NCI-H748 treated with DMSO at 0.1 percent for 48 hours (cell line): ENCODE measurements at places on chromosomes 6 and 20.

DNA sequence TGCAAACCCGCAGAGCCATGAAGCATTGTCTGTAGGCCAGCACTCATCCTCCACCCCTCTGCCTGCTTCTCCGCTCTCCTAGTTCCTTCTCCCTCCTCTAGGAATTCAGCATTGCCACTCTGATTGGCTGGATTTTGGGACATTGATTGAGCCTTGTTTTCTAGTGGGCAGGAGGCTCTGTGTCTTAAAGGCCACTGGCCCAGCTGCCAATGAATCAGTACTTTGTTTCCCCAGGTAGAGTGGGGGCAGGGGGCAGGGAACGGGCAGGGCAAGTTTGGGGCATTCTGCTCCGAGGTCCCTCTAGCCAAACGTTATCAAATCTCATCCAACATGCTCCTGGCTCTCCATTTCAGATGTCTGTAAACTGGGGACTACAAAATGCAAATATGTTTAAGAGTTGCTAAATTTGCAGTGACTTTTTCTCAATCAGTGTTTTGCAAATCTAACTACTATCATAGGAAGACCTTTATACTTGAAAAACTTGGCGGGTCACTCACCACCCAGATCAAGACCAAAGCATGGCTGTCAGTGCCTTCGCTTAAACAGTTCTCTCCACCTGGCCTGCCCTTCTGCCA is 10.4 kb upstream of the BPI start:
- no peak for DNase-seq

DNA sequence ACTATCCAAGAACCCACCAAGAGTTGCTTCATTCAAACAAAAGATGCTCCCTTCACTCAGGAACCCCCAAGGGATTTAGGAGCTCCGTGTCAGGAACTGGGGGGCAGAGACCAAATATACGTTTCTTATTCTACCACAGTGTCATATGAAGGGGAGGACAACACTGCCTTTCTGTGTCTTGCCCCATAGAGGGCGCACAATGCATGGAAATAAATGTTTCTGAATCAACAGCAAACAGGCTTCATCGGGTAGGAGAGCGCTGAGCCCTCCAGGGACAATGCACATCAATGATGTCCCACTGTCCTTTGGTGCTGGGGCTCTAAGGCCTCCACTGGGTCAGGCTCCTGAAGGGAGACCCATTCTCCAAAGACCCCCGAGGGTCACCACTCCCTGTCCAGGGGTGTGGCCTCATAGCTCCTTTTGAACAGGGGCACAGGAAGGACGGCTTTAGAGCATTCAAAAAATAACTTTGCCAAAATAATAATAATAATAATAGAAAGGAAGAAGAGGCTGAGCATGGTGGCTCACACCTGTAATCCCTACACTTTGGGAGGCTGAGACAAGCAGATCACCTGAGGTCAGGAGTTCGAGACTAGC is 31.1 kb downstream of the PLG start:
- peak; percentile 4 for DNase-seq

GRCh38 chr6:131885237-131885636 is 65.9 kb downstream of the CCN2 start:
- no peak for DNase-seq

- DNase-seq, result no peak
Measured at GRCh38 chr6:89360415-89360999, 8.0 kb upstream of the UBE2J1 start.

GRCh38 chr6:75855052-75855451 is 106.0 kb downstream of the MYO6 start:
- DNase-seq, result no peak

DNA sequence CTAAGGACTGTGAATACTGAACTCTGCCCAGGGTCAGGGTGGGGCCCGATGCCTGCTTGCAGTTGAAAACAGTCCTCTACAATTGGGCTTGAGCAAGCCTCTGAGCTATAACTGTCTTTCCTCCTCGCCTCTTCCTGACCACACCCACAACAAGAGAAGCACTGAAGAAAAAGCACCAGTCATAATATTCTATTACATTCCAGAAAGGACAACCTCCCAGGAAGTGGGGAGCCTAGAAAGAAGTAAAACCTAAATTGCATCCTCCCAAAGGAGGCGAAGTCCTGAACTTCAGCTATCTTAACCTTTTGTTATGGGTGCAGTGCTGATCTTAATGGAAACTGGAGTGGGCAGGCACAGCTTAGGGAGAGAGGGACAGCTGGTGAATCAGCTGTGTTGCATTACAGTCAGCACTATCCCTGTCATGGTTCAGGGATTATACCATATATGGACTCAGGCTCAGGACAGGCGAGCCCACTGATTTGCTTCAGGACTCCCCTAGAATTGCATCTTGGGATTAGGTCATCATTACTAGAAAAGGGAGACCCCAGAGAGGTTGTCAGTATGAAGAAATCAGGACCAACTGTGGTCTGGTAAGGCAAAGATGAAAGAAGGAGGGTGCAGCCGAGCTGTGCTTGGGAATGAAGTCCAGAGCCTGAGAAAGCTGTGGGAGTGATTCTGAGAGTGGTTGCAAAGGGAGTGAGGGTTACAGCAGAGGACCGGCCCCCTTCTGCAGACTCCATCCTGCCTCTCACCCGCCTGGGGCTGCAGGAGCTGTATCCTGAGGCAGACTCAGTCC is 18.3 kb upstream of the TRAM2 start:
- no peak for DNase-seq

DNA sequence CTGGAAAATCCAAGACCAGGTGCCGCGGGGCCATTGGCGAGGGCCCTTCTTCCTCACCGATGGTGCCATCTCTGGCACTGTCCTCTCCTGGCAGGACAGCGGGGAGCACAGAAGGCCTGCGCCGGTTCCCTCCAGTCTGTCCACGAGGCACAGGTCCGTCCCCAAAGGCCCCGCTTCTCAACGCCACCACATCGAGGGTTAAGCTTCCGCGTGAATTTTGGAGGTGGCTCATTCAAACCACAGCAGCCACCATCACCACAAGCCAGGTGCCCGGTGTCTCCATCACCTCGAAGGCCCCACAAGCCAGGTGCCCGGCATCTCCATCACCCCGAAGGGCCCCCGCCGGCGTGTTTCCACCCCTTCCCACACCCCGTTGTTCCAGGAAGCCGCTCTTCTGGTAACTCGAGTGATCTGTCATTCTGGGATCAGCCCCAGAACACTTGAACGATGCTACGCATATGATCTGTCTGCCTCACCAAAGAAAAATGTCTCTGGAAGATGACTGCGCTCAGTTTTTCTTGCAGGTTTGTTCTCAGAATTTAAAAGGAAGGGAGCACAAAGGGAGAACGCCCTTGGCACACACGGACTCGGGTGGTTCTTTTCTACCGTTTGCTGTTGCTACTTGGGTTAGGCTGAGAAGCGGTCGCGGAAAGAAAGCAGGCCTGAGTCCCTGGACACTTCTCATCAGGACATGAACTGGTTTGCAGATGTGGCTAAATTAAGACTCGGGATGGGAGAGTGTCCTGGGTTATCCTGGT is 9.9 kb upstream of the KIF25 start:
- no peak for DNase-seq

GRCh38 chr6:30097902-30098768 is 14.8 kb downstream of the TRIM31 start:
- DNase-seq, result no peak

DNA sequence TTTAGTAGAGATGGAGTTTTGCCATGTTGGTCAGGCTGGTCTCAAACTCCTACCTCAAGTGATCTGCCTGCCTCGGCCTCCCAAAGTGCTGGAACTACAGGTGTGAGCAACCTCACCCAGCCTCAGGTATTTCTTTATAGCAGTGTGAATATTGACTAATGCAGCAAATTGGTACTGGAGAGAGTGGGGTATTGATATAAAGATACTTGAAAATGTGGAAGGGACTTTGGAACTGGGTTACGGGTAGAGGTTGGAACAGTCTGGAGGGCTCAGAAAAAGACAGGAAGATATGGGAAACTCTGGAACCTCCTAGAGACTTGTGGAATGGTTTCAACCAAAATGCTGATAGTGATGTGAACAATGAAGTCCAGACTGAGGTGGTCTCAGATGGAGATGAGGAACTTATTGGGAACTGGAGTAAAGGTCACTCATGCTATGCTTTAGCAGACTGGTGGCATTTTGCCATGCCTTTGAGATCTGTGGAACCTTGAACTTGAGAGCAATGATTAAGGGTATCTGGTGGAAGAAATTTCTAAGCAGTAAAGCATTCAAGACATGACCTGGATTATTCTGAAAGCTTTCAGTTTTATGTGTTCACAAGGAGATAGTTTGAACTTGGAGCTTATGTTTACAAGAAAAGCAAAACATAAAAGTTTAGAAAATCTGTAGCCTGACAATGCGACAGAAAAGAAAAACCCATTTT is 127.2 kb downstream of the DTNBP1 start:
- DNase-seq, result no peak

DNA sequence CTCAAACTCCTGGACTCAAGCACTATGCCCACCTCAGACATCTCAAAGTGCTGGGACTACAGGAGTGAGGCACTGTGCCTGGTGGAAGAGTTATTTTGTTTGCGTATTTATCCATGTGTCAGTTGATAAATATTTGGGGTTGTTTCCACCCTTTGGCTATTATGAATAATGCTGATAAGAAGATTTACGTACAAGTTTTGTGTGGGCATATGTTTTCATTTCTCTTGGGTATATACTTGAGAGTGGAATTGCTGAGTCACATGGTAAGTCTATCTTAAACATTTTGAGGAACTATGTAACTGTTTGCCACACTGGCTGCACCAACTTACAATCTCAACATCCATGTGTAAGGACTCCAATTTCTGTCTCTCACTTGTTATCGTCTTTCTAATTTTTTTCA is 200.3 kb downstream of the RNGTT start:
- DNase-seq, result no peak

DNA sequence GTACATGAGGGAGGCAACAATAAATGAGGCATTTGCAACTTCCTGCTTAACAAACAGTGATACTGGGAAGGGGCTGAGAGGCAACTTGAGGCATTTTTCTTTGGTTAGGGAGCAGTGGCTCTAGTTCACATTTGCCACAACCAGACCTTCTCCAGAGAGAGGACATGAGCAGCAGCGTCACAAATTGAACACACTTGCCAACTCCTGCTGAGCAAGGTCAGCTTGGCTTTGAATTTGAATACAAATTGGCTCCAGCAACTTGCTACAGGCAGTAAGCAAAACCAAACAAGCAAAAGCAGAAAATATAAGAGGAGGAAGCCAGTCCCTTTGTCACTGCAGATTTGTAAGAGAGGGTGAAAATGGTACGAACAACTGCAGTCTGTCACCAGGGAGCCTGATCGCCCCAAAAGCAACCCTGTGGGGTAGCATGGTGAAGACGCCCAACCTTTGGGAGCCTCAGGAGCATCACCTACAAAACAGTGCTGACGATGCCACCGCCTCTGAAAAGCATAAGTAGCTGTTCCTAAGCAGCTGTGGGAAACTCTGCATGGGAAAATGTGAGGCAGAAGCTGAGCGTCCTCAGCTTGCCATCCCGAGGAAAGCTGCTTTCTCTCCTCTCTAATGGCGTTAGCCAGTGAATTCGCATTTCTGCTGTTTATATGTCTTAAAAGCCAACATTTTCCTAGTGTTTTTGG is 378.7 kb downstream of the RNGTT start:
- no peak for DNase-seq

GRCh38 chr20:48308882-48309281 is 518.9 kb downstream of the PREX1 start:
- DNase-seq, result no peak
